Cardiac atrium fibroblast (primary cell): ENCODE measurements at places on chromosomes 3 and 15. TPM values are rescaled to one million over a fixed set of nuclear protein-coding genes. Genes with fewer than 3 reads are reported as not detected.

ZNF445 gene
- 2.5 and 4.5 TPM in 2 replicates for total RNA-seq

HRG gene
- total RNA-seq, result not detected in 2 replicates

GPR160 gene
- 0.16 and 3.1 TPM in 2 replicates for total RNA-seq

HDGFL3 gene
- total RNA-seq, result 14.6 and 15.2 TPM in 2 replicates

FMN1 gene
- total RNA-seq, result not detected in 2 replicates

LRRN1 gene
- total RNA-seq, result under 0.01 TPM in 1 of 2 replicates, not detected in the other

CPOX gene
- total RNA-seq, result 48.4 and 51.7 TPM in 2 replicates

DLL4 gene
- 0.54 and 4.9 TPM in 2 replicates for total RNA-seq

CHD2 gene
- total RNA-seq, result 34.5 and 49.5 TPM in 2 replicates

TNNC1 gene
- not detected in 2 replicates for total RNA-seq

ADAM10 gene
- 138 and 211 TPM in 2 replicates for total RNA-seq

MKRN2OS gene
- not detected in 2 replicates for total RNA-seq

WNT5A gene
- total RNA-seq, result 4.9 and 14.6 TPM in 2 replicates

CCDC33 gene
- total RNA-seq, result not detected in 2 replicates

GPR62 gene
- total RNA-seq, result not detected in 2 replicates

TATDN2 gene
- 10.5 and 11.0 TPM in 2 replicates for total RNA-seq

MESP1 gene
- total RNA-seq, result 2.3 TPM in 1 of 2 replicates, not detected in the other

OGG1 gene
- total RNA-seq, result 9.2 and 16.7 TPM in 2 replicates

NR1I2 gene
- not detected in 2 replicates for total RNA-seq

GXYLT2 gene
- 35.3 and 43.3 TPM in 2 replicates for total RNA-seq

TRPC1 gene
- total RNA-seq, result 5.4 and 7.3 TPM in 2 replicates

SV2B gene
- 0.16 TPM in 1 of 2 replicates, not detected in the other for total RNA-seq

ACTC1 gene
- not detected in 2 replicates for total RNA-seq

PCSK6 gene
- 5.6 and 12.6 TPM in 2 replicates for total RNA-seq

LRRC31 gene
- total RNA-seq, result not detected in 2 replicates

VGLL4 gene
- 34.8 and 37.4 TPM in 2 replicates for total RNA-seq

CTXN2 gene
- not detected in 2 replicates for total RNA-seq

NEK10 gene
- 1.3 and 2.4 TPM in 2 replicates for total RNA-seq

ADCY5 gene
- 0.18 and 0.65 TPM in 2 replicates for total RNA-seq

SAMD7 gene
- not detected in 2 replicates for total RNA-seq

LARP6 gene
- total RNA-seq, result 51.4 and 78.5 TPM in 2 replicates

POMGNT2 gene
- 7.8 and 10.2 TPM in 2 replicates for total RNA-seq

ALPK3 gene
- total RNA-seq, result 0.97 and 6.0 TPM in 2 replicates

CADM2 gene
- not detected in 2 replicates for total RNA-seq

BRPF1 gene
- 9.6 and 17.3 TPM in 2 replicates for total RNA-seq

CFAP92 gene
- not detected in 2 replicates for total RNA-seq

PLSCR2 gene
- total RNA-seq, result not detected in 2 replicates

EIF4E3 gene
- total RNA-seq, result 1.5 and 1.6 TPM in 2 replicates

VGLL3 gene
- 74.9 and 76.0 TPM in 2 replicates for total RNA-seq

ZNF860 gene
- total RNA-seq, result 0.32 and 0.36 TPM in 2 replicates

PRICKLE2 gene
- 13.7 and 23.3 TPM in 2 replicates for total RNA-seq

RHOV gene
- total RNA-seq, result not detected in 2 replicates

C2CD4A gene
- 0.72 and 7.9 TPM in 2 replicates for total RNA-seq

PHC3 gene
- total RNA-seq, result 14.4 and 17.7 TPM in 2 replicates

CLEC3B gene
- 202 and 203 TPM in 2 replicates for total RNA-seq

TMCO5A gene
- total RNA-seq, result not detected in 2 replicates
